ENCODE measurements at places on chromosomes 12 and 14. TPM values are rescaled to one million over a fixed set of nuclear protein-coding genes. Genes with fewer than 3 reads are reported as not detected.

DNA sequence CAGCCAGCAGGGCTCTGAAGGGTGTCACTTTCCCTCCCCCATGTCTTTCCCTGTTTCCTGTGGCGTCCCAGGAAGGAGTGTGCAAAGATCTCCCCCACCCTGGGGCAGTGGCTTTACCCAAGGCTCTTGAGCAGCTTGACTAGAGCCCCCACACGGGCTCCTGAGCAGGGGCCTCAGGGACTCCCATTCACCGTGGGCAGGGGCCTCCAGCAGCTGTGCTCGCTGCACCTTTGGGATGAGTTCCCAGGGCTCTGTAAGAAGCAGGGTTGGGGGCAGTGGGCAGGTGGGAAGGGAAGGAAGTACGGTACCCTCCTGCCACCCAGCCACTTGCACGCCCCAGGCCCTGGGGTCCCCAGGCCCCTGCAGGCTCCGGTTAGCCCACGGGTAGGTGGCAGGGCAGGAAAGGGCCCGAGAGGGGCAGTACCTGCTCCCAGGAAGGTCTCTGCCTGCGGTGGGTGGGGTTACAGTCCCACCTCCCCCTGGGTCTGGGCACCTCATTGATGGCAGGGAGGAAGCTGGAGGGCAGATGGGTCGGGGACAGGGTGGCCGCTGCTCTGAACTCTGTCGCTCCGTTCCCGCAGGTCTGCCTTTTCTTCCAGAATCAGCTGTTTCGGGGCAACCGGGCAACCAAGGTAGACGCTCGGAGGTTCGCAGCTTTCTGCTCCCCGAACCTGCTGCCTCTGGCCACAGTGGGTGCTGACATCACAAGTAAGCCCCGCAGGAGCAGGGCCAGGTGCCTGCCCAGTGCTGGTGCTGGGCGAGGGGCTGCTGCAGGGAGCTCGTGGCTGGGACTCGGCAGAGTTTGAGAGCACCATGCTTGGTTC lies 13.0 kb downstream of the ASPG start:
- peaks cover 11% of the 10 kb centered on the region for H3K4me1 ChIP-seq
- no peak for DNase-seq
- H3K36me3 ChIP-seq, result no peaks in the 10 kb centered on the region
- no peak overlapping the region for H3K4me3 ChIP-seq

DNA sequence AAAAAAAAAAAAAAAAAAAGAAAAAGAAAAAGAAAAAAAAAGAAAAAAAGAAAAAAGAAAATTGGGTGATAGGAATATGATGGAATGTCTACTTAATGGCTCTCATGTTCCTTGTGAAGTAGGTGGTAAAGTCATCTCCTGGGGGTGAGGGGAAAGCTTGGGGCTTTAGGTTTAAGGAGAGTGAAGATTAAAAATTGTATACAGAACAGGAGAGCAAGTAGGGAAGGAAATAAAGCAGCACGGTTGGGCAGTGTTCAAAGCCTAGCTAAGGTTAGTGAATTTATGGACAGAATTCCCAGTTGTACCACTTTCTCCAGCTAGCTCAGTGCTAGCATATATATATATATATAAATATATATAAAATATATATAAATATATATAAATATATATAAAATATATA lies 40.0 kb upstream of the SLC2A13 start:
- H3K4me3 ChIP-seq, result no peak overlapping the region
- H3K27ac ChIP-seq, result no peak overlapping the region
- H3K4me1 ChIP-seq, result no peaks in the 10 kb centered on the region
- H3K27me3 ChIP-seq, result no peaks in the 10 kb centered on the region
- H3K36me3 ChIP-seq, result no peaks in the 10 kb centered on the region
- DNase-seq, result no peak

DNA sequence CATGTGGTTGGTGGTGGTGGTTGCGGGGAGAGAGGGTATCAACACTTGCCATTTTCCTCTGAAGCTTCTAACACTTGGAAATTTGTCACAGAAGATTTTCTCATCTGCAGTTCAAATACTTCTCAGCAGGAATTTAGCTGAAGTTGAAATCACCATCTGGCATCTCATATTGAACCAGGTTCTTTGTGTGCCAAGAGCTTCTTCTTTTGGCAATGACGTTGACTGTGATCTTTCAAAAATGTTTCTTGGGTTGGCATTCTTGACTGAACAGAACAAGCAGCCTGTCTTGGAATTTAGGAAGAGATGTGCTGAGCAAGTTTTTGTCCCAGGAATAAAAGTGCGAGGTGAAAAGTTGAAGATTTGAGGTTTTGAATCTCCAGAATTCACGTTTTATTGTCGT lies 8.7 kb upstream of the NIN start:
- no peak overlapping the region for H3K4me3 ChIP-seq
- H3K27ac ChIP-seq, result no peak overlapping the region
- H3K27me3 ChIP-seq, result no peaks in the 10 kb centered on the region
- DNase-seq, result no peak
- no peaks in the 10 kb centered on the region for H3K4me1 ChIP-seq
- no peaks in the 10 kb centered on the region for H3K36me3 ChIP-seq

- H3K27me3 ChIP-seq, result no peaks in the 10 kb centered on the region
- H3K4me1 ChIP-seq, result peaks cover 29% of the 10 kb centered on the region
- H3K4me3 ChIP-seq, result no peak overlapping the region
- H3K27ac ChIP-seq, result no peak overlapping the region
- peaks cover 6% of the 10 kb centered on the region for H3K36me3 ChIP-seq
Observed at GRCh38 chr14:80587096-80587724, 354.3 kb downstream of the CEP128 start.

- no peaks in the 10 kb centered on the region for H3K27me3 ChIP-seq
- H3K27ac ChIP-seq, result no peak overlapping the region
- H3K4me1 ChIP-seq, result peaks cover 14% of the 10 kb centered on the region
- H3K36me3 ChIP-seq, result no peaks in the 10 kb centered on the region
Observed at GRCh38 chr14:34075042-34075744, 124.3 kb upstream of the EGLN3 start.

- no peaks in the 10 kb centered on the region for H3K36me3 ChIP-seq
- no peak for DNase-seq
- no peaks in the 10 kb centered on the region for H3K27me3 ChIP-seq
- no peak overlapping the region for H3K4me3 ChIP-seq
Observed at GRCh38 chr14:68362846-68363245, 430.0 kb downstream of the ZFP36L1 start.

DNA sequence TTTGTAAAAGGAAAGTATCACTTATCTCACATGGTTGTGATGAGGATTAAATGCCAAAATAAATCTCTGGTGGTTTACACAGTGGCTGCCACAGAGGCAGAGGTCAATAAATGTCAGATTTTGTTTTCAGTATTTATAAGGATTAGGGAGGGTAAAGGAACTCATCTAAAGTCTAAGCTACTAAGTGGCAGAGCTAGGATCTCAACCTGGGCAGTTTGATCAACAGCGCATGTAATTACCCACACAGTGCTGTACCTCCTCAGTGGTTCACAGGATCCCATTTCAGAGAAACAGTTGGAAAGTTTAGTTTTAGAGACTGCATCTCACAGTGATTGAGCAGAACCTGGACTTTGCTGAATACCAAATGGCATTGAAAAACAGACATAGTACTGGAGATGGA lies 44.9 kb upstream of the RIC8B start:
- H3K36me3 ChIP-seq, result no peaks in the 10 kb centered on the region
- H3K27me3 ChIP-seq, result no peaks in the 10 kb centered on the region

- no peak overlapping the region for H3K27ac ChIP-seq
- no peak overlapping the region for H3K4me3 ChIP-seq
- no peaks in the 10 kb centered on the region for H3K36me3 ChIP-seq
- no peaks in the 10 kb centered on the region for H3K27me3 ChIP-seq
- no peak for DNase-seq
Observed at GRCh38 chr12:64991121-64991611, 129.9 kb downstream of the WIF1 start.

DNA sequence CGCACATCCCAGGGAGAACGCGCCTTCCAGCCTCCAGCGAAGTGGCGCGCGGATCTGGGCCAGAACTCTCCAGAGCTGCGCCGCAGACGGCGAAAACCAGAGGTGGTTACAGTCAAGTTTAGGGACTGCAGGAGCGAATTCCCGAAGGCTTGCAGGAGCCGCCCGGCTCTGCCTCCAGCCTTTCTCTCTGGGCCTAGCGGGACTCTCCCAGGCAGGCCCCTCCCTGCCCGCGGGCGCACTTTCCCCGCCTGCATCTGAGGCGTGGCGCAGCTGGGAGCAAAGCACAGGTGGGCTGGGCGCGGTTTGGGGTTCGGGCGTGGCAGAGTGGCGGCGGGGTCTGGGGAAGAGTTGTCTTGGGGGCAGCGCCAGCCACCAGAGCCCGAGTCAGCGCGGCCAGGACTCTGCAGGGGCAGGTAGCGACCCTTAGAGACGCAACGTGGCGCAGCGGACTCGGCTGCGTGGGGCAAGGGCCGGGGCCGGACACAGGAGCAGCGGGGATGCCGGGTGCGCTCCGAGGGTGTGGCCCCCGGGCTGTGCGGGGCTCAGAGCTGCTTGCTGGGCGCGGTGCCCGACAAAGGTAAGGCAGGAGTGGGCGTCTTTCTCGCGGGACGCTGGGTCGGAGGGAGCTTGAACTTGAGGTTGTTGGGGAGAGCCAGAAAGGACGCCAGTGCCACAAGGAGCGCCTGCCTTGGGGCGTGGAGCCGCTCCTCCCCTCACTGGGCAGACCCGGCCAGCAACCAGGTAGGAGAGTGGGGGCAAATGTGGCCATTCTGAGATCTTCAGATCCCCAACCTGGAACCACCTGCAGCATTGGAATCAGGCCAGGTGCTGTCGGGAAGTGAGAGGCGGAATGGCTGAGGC lies 1126.0 kb downstream of the AACS start:
- no peak overlapping the region for H3K4me3 ChIP-seq
- no peaks in the 10 kb centered on the region for H3K4me1 ChIP-seq
- H3K36me3 ChIP-seq, result no peaks in the 10 kb centered on the region
- H3K27me3 ChIP-seq, result peaks cover 13% of the 10 kb centered on the region

GRCh38 chr12:12562016-12562483 lies 613 bp downstream of the DUSP16 start:
- peak overlapping the region; percentile 68 for H3K4me3 ChIP-seq
- peak; percentile 40 for DNase-seq
- H3K27me3 ChIP-seq, result no peaks in the 10 kb centered on the region
- no peaks in the 10 kb centered on the region for H3K36me3 ChIP-seq

- H3K4me3 ChIP-seq, result no peak overlapping the region
- no peaks in the 10 kb centered on the region for H3K27me3 ChIP-seq
- no peak overlapping the region for H3K27ac ChIP-seq
- no peaks in the 10 kb centered on the region for H3K4me1 ChIP-seq
- no peak for DNase-seq
Observed at GRCh38 chr12:109811624-109811995, 21.6 kb downstream of the TRPV4 start.

PLEK2 gene
- total RNA-seq, result 46.0 TPM

RNASE3 gene
- not detected for total RNA-seq

RDH12 gene
- total RNA-seq, result not detected
